ENCODE measurements at places on chromosomes 1 and 21.

DNA sequence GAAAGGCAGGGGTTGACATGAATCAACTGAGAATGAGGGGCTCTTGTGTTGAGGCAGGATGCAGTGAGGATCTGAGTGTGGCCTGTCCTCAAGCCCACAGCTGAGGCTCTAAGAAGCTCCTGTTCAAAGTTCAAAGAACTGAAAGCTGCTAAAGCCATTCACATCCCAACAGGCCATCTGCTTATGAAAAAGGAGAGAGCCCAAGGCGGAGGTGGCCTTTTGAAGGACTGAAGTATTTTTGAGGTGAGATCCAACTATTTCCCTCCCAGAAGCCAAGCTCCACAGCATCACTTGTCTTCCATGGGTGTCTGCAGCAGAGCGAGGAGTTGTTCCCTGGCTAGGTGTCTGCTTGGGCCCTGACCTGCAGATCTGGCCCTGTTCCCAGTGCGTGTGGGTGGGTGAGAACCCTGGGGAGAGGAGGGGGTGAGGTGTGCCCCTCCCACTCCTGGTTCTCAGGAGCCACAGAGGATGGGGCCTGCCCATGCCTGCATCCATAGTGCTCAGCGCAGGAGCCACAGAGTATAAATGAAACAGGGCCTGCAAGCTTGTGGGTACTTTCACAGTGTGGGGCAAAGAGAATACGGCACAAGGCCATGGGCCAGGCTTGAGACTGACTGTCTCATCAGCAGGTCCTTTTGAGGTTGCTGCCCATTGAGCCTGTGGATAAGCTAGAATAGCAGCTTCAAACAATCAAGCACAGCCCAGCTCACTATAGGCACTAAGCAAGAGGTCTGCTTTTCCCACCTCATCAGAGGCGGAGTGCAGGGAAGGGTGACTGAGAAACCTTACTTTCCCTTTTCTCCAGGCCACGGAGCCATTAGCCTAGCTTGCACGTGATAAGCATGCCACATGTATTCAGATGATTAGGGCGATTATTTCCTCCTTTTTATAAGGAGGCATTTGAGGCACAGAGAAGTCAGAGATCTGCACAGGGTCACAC is 15.7 kb downstream of the REG4 start:
- no peak for DNase-seq

DNA sequence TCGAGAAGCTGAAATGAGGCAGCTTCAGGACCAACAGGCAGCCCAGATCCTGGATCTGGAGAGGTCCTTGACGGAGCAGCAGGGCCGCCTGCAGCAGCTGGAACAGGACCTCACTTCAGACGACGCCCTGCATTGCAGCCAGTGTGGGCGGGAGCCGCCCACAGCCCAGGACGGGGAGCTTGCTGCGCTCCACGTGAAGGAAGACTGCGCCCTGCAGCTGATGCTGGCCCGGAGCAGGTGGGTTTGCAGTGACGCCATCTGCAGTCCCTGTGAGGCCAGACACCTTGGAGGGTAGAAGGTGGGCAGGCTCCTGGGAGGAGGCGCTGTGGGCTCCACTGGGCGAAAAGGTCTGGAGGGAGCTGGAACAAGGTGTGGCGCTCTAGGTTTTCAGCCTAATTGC is 39.7 kb downstream of the PCNT start:
- DNase-seq: no peak

DNA sequence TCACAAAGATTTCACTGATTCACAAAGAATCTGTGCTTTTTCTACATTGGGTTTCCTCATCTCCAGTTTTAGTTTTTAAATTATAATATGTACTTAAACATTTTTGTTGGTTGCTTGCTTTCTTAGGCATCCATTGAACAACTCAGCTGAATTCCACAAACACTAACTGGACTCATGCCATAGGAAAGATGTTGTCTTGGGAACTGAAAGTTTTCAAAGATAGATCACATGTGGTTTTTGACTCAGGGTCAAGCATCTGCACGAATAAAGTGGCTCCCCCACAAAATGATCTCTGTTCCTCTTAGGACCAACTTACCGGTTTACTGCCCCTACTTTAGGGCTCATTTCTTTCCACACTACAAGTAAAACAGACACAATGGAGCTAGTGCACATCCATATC is 3.1 kb upstream of the KRTAP21-1 start:
- DNase-seq: no peak

DNA sequence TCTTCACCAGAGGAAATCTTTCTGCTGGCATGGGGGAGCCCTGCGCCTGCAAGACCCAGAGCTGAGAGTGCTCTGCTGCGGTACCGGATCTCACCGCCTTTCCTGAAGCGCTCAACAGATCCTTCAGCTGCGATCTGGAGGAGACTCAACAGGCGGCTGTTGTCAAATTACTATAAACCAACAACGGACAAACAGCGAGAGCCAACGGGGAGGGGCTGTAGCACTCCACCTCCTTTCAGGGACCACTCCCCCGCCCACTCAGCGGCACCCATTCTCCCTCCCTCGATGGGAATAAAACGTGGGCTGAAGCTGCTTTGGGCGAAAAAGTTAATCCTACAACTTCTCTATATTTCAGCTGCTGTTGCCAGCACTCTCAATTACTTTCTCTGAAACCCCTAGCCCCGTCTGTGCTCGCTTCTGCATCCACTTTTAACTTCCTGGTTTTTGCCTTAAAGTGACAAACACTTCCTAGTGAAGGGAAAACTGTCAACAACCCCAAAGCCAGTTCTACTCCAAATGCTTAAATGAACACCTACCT is at the start of gene FMO5:
FMO5 (minus strand) TSS at position 147 of the 538 bp plus-strand sequence. CDS start 310 bp downstream, outside the sequence.
- peak; percentile 11 for DNase-seq

GRCh38 chr1:228647523-228648444 is 87.5 kb upstream of the RHOU start:
- DNase-seq: no peak

GRCh38 chr1:200180821-200181220 is 153.3 kb downstream of the NR5A2 start:
- no peak for DNase-seq

DNA sequence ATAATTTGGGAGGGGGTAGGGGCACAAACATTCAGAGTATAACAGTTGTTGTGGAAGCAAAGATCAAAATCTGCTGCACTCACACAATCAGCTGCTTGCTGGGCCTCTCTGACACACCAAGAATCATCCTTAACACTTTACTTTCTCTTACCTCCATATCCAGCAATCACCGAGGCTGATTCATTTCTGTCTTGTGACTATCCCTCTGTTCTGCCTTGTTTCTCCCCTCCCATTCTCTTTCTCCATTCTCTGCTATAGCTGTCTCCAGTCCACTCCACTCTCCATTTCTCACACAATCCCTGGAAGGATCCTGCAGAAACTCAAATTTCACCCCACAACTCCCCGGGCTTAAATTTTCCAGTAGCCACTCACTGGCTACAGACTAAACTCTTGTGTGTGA is 91.8 kb upstream of the NGF start:
- no peak for DNase-seq

- DNase-seq: no peak
Observed at GRCh38 chr1:26894263-26894662, 4.2 kb upstream of the GPN2 start.

GRCh38 chr1:21220815-21221214 is 44.1 kb upstream of the EIF4G3 start:
- no peak for DNase-seq

Data from stimulated activated CD4-positive, alpha-beta T cell treated with anti-CD3 and anti-CD28 coated beads, Interleukin-1b, Interleukin-23, amount 100 ng/mL, for 4 hours (primary cell).